ENCODE measurements at places on chromosomes 3 and 15. TPM values are rescaled to one million over a fixed set of nuclear protein-coding genes. Genes with fewer than 3 reads are reported as not detected.

The FGD5 gene
- 0.22 TPM for total RNA-seq

The FSIP1 gene
- 0.88 TPM for total RNA-seq

The PLSCR4 gene
- total RNA-seq = 23.4 TPM

The GOLGA8K gene
- not detected for total RNA-seq

The WDR72 gene
- total RNA-seq = not detected

The MYLK gene
- 233 TPM for total RNA-seq
